ENCODE measurements at places on chromosomes 1 and 21. TPM values are rescaled to one million over a fixed set of nuclear protein-coding genes. Genes with fewer than 3 reads are reported as not detected.

DNA sequence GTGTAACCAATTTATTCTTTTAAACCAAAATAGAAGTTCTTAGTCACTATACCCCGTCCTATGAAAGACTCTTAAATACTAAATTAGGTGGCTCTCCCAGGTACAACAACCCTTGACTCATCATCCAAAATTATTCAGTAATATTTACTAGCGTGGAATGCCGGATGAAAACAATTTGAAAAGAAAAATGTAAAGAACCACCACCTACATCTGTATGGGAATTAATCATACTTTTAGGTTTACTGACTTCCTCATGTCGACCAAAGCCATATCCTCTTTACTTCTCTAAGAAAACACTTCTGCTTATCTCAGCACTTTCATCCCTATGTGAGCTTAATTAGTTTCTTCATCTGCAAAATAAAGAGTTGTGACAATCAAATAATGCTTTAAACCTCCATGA lies 139.6 kb downstream of the AKT3 start:
- DNase-seq = no peak

GRCh38 chr1:156429313-156430060 lies 60.5 kb downstream of the RHBG start:
- no peak for DNase-seq

DNA sequence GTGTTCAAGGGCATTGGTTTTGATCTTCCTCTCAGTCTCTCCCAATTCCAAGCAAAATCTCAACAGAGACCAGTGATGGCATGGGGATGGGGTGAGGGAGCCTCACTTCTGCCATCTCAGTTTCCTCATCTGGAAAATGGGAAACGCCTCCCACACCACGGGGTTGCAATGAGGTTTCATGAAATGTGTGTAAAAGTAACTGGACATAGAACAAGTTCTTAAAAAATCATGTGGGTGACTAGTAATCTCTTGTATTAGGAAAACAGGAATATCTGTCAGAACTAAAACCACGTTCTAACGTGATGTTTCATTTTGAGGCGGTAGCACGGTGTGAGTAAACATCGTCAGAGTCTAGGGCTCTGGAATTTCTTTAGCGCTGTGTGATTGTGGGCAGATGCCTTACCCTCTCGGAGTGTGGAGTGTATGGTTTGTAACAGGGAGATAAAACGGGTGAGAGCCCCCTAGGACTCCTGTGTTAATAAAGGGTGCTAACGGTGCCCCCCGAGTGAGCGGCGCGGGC lies 55.5 kb upstream of the DNAJC6 start:
- DNase-seq = no peak

GRCh38 chr21:46459024-46459355 lies 299 bp downstream of the DIP2A start:
- DNase-seq = no peak

- DNase-seq = no peak
These were observed 15.5 kb downstream of the FMN2 start for GRCh38 chr1:240107058-240107684.

DNA sequence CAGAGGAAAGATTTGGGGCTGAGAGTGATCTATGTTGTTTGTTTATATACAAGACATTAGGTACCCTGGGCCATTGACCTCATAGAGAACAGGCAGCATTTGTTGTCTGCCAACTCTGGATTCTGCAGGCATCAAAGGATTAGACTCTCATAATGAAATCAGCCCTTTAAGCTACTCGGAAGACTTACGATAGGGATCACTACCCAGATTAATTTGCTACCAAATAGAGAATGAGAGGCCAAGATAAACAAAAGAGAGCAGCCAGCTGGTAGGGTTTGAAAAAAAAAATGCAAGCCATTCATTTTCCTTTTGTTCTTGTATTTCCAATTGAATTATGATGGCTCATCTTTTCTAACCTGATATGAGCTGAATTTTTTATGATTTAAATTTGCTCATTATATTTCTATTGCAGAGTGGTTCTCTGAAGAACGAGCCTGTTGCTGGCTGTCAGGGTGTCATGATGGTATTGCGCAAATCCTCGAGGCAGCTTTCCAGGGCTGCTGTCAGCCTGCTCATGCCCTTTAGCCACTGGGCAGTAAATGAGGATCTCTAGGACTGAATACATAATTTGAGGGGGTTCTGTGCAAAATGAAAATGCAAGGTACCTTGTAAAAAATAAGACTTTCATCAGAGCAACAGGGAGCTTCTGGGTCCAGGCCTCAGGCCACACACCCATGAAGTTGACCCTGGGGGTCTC lies 116.4 kb upstream of the KCNJ15 start:
- peak; percentile 61 for DNase-seq

GRCh38 chr1:209256766-209257350 lies 326.7 kb upstream of the CAMK1G start:
- no peak for DNase-seq

DNA sequence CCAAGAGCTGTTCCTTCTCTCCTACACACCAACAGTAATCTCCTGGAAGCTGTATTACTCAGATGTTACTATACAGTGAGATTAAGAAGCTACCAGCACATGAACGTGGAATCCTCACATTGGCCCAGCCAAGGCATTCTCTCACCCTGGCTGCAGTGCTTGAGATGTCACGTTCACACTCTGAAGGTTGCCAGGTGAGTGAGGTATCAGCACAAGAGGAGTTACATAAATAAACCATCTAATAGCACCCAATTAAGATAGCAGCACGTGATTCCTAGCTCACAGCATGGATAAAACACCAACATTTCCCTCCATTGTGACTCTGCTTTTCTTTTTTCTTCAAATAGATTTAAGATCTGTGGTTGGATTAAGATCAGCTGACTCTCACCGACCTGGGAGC lies 182.8 kb downstream of the PLPP3 start:
- DNase-seq = no peak

DNA sequence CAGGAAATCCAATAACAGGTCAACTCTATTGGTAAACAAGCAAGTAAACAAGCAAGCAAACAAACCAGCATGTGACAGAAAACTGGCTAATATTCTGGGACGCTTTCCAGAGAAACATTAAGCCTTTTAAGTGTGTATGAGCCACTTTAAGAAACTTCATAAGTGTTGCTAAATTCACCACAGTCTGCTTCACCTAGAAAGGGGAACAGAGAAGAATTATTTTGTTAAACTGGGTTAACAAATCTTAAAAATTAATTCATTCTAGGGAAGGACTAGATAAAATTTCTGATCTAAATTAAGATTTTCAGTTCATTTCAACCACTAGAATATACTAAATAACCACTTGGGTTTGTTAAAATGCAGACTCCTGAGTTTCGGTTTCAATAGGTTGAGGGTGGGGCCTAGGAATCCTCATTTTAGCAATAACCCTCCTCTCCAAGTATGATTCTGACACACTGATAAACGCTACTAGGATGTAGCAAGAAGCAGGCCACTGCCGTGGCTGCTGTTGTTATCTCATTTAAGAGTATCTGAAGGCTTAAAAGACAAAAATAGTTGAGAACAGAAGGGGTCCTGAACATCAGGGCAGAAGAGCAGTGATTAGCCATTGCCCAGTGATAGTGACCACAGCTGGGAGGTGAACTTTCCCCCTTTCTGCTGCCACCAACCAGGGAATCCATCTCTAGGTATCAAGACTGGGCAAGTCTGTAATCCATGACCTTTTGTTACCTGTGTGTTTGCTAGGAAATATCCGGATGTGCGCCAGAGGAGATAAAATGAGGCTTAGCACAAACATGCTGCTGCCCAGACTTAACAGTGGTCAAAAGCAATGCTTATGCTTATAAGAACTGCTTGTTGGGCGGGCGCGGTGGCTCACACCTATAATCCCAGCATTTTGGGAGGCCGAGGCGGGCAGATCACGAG lies 11.2 kb downstream of the CREG1 start:
- no peak for DNase-seq

GRCh38 chr1:36458910-36459309 lies 5.3 kb downstream of the MRPS15 start:
- no peak for DNase-seq

GRCh38 chr1:16905110-16905867 lies 9.5 kb downstream of the RNU1-2 start:
- no peak for DNase-seq

DNA sequence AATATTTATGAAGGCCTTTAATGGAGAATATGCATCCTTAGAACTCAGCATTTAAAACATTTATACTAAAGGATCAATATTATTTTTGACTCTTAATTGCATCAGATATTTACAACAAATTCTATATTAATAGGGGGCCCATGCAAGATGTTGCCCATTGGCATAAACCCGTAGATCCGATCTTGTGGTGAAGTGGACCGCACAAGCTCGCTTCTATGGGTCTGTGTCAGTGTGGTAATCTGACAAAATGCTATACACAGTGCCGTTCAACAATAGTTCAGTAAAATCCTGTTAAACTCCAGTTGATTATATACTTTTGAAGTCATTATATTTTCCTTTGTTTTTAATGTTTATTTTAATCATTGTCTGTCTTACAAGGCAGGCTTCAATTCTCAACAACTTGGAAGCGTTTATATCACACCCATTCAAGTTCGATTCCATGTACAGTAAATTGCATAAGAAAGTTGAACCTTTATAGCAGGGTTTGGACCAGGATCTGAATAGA lies 809.2 kb downstream of the USP25 start:
- no peak for DNase-seq

GRCh38 chr1:186255266-186255665 lies 119.8 kb downstream of the TPR start:
- no peak for DNase-seq

- no peak for DNase-seq
These were observed 134.1 kb upstream of the RAB4A start for GRCh38 chr1:229136822-229137221.

DNA sequence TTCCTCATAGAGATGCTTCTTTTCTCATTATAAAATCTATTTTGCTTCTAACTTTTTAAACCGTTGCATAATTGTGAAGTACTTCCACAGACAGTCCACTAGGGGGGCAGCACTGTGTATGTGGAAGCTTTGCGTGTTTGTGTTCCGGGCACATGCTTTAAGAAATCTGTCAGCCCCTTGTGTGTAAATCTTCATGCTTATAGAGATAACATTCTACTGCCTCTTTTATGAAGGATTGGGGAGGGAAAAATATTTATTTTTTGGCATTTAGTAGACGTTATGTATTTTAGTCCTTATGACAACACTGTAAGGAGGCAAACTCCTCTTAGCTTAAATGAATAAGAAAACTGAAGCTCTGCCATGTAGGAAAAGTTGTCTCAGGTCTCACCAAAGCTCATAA lies 157.3 kb upstream of the PTGFR start:
- DNase-seq = no peak

- no peak for DNase-seq
These were observed 491.2 kb upstream of the ZRANB2 start for GRCh38 chr1:71572038-71572437.

DNA sequence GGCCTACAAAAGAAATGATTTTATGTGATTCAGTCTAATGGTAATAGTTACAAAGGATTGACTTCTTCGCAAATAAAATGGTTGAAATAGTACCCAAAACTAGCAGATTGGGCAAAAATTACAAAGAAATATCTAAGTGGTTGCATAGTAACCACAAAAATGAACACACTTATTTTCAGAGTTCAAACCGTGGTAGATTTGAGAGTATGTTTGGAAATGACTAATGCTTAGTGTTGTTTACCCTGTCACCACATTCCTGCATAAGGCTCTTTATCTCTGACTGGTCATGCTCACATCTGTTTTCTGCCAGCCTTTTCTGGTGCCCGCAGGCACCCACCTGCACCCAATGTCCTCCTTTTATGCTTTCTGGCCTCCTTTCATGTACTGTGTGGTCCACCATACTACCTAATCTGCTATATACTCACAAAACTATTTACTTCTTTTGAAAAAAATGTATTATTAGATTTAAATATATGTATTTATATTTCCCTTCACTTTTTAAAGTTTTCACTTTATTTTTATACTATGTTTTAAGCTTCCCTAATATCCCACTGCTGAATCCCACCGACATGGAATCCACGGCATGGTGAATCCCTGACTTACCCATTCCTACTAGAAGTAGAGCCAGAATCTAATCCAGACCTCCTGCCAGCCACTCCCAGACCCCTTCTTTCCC lies 30.3 kb downstream of the PTPRC start:
- DNase-seq = no peak

DNA sequence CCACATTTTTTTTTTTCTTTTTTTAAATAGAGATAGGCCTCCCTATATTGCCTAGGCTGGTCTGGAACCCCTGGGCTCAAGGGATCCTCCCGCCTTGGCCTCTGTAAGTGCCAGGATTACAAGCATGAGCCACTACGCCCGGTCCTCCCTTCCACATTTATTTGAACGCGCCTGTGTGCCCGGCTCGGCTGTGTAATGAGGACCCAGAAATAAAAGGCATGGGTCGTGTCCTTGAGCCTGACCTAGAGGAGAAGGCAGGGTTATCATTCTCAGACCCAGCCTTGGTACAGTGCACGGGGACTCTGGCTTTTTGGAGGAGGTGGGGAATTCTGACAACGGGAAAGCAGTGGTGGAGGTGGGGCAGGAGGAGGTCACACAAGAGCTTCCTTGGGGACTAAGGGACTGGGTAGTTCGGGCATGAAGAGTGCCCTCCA lies 841 bp downstream of the CENPF start:
- DNase-seq = no peak

DNA sequence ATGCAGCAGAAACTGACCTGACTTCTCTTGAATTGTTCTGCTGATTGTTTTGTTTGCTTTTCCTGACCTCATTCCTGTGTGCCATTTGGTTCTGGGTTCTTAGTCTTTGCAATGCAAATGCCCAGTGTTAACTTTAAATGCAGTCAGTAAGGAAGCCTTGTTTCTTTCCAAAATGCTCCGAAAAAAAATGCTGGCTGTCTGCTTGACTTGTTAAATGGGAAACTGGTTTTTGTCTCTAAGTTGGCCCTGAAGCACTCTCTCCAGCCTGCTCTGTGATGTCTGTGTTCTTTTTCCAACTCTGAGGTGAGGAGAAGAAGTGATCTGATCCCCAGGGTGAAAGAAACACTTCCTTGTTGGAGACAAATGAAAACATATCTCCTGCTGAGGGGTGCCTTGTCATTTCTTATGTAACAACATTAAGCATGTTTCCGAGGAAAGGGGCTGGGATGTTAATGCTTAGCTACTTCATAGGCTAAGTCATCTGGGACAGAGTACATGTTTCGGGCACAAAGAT lies 256.3 kb upstream of the ADGRL4 start:
- DNase-seq = no peak

Gene MX2
- 3.6 TPM for total RNA-seq

Gene GBP7
- not detected for total RNA-seq

Gene TRAPPC10
- total RNA-seq = 13.3 TPM

Gene EDN2
- total RNA-seq = not detected

Gene CRNN
- not detected for total RNA-seq

Gene RHOU
- total RNA-seq = 90.9 TPM

Gene SELENOF
- total RNA-seq = 67.6 TPM

Gene DISC1
- total RNA-seq = 1.6 TPM

Gene EVI5
- 15.9 TPM for total RNA-seq

Gene SELE
- 0.62 TPM for total RNA-seq
